ENCODE measurements at places on chromosomes 7 and 10.

DNA sequence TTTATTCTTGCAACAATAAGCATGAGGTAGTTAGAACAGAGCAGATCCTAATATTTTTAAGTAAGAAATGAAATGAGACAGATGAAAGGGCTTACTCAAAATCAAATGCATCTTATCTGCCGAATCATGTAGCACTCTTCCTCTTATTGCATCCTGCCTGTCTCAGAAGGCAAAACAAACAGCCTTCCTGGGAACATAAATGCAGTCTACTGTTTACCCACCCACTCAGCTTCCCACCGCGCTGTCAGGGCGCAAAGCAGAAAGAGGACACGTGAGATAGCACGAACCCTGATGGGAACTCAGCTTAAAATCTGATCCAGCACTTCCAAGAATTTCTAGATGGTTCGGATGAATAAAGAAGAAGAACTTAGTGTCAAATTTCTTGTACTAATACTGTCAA, 114.4 kb upstream of the CDK1 start:
- DNase-seq, result no peak

DNA sequence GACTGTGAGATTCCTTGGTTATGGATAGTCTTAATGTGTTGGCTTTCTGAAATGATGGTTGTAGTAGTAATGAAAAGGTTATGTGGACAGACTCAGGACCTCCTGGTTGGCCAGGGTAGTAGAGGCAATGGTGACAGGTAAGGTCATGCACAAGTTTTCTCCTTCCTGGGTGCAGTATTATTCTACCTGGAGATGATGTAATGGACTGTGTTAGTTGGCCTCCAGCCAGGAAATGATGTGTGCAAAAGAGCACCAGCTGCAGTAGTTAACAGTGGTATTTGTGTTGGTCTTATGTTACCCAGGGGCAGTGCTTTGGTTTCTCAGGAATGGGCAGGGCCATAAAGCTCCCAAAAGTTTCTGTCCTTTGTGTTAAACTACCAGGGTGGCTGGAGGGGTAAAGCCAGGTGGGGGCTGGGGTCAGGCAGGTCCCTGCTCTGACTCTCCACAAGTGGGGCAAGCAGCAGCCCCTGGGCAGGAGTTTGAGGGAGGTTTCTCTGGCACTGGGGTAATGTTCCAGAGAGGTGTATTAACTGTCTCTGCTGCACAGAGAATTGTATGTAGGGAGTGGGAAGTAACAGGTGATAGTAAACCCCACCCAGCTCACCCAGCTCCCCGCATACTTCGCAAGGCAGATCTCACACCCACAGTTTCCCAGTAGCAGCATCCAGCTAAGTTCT, 36.3 kb downstream of the GPR22 start:
- DNase-seq, result no peak

- DNase-seq, result peak; percentile 2
Observed at GRCh38 chr7:25305831-25306230, 77.5 kb upstream of the NPVF start.

GRCh38 chr7:126449611-126450268, 803.0 kb downstream of the GRM8 start:
- no peak for DNase-seq

DNA sequence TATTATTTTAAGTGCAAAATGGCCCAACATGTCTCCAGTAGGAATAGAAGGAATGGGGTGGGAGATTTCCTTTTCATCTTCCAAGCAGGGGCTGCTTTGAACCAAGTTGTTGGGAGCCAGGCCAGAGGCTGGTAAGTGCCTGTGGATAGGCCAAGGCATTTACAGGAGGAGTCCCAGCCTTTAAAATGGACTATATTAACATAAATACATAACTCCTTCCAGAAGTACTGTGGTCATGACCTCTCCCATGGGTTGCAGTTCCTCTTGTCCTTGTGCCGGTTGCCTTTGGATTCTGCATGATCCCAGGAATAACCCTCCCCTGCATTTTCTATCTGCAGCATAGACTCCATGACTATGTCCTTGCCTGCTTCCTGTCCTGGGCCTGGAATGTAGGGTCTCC, 95.8 kb downstream of the SEC23IP start:
- DNase-seq, result no peak

DNA sequence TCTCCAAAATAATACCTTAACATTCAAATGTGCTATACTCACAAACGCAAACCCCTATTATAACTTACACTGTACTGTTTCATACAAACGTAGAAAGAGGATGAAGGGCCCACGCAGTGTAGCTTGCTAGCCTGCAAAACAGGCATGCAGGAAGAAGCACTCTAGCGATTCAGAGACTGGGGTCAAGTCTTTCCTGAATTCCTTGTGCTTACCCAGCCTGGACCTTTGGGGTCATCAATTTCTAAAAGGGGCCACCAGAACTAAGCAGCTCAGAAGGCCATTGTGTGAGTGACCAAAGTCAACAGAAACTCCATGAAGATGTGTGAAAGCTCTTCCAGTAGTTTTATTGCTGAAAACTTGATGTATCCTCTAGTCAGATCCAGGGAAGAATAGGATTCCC, 111.9 kb downstream of the SVIL start:
- no peak for DNase-seq
